ENCODE measurements at places on chromosomes 11 and 22.

GRCh38 chr11:47033439-47033838 lies 96.9 kb downstream of the CSTPP1 start:
- DNase-seq, result no peak

GRCh38 chr11:126925321-126926093 lies 75.1 kb downstream of the KIRREL3 start:
- no peak for DNase-seq

DNA sequence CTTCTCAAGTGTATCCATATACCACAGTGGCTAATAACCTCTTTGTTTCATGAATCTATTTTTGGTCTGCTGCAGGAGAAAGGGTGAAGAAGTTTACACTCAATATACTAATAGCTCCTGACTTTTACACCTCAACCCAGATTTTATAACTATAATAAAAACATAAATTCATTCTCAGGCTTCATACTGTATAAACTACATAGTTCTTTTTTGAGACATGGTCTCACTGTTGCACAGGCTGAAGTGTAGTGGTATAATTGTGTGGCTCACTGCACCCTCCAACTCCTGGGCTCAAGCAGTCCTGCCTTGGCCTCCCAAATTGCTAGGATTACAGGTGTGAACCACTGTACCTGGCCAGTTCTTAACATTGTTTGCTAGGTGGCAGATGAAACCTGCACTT lies 17.8 kb upstream of the CCDC179 start:
- no peak for DNase-seq

DNA sequence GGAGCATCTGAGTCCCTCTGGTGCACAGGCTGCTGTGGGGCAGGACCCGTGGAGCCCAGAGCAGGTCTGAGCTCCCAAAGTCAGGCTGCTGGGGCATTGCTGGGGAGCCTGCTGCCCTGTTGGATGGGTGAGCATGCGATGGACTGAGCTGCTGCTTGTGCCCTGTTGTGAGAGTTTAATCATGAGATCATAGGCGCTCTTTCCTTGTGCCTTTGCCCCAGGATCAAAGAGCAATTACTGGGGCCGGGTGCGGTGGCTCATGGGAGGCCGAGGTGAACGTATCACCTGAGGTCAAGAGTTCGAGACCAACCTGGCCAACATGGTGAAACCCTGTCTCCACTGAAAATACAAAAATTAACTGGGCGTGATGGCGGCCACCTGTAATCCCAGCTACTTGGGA lies 37.5 kb downstream of the MUC6 start:
- DNase-seq, result no peak

- DNase-seq, result no peak
These were observed 39.2 kb upstream of the HMGXB4 start for GRCh38 chr22:35218079-35218478.

GRCh38 chr11:8055836-8056526 lies 25.0 kb upstream of the TUB start:
- DNase-seq, result no peak

GRCh38 chr11:59767225-59767611 lies 12.0 kb downstream of the STX3 start:
- DNase-seq, result no peak

GRCh38 chr11:19429108-19429760 lies 188.5 kb upstream of the E2F8 start:
- DNase-seq, result no peak

- DNase-seq, result no peak
These were observed 94.9 kb downstream of the MORC2 start for GRCh38 chr22:30873661-30874060.

DNA sequence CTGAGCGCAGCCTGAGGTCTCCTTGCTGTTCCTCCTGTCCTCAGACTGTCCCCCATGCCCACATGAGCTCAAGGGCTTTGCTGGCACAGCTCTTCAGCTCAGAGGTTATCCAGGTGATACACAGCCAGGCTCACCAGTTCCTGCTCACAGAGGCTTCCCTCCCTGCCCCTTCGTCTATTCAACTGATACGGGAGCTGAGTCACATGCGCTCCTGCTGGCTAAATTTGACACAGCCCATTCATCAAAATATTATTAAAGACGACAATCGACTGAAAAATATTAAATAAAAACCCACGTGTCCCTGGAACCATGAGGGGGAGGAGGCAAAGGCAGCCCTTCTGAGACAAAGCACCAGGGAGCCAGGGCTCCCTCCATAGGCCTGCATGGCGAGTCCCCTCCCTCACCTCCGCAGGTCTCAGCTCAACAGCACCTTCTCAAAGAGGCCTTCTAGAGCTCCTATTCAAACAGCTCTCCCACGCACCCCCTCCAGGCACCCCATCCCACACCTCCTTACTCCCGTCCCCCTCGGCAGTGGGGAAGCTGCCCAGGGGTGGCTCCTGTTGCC lies 40.5 kb downstream of the DUSP8 start:
- DNase-seq, result no peak

DNA sequence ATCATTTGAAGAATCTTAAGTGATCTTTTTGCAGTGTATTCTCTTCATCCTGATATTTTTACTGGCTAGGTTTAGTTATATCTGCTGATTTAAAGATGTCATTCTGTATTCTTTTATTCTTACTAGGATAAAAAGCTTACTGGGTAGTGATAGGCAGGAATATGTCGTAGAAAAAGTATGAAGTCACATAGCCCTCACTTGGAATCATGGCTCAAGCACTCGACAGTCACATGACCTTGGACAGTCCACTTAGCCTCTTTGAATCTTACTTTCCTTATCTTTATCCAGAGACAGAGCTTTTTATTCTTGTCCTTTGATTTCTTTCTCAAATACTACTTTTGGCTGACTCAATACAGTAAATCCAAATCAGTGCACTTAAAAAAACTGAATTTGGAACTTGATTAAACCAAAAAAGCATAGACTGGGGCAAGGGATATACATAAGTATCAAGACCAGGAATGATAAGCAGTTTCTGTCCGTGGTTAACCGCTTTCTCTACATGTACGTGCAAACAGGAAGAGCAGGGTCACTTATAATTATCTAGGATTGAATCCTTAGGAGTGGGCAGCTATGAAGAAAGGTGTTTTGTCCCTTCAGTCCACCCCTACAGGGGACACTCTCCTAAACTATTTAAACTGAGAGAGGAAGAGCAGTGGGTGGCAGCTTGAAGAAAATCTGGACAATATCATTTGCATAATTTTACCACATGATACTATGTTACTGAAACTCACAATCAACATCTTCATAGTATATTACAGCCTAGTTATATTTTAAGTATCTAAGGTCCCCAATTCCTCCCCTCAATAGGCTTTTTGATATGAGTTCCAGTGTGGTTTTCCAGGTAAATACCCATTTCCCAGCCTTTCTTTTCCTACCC lies 8.0 kb downstream of the MMP7 start:
- DNase-seq, result no peak

DNA sequence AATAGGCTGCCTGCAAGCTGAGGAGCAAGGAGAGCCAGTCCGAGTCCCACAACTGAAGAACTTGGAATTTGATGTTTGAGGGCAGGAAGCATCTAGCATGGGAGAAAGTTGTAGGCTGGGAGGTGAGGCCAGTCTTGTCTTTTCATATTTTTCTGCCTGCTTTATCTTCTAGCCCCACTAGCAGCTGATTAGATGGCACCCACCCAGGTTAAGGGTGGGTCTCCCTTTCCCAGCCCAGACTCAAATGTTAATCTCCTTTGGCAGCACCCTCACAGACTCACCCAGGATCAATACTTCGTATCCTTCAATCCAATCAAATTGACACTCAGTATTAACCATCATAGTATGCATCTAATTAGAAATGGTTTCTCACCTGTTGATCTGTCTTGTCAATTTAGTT lies 5.0 kb upstream of the COX8A start:
- no peak for DNase-seq

DNA sequence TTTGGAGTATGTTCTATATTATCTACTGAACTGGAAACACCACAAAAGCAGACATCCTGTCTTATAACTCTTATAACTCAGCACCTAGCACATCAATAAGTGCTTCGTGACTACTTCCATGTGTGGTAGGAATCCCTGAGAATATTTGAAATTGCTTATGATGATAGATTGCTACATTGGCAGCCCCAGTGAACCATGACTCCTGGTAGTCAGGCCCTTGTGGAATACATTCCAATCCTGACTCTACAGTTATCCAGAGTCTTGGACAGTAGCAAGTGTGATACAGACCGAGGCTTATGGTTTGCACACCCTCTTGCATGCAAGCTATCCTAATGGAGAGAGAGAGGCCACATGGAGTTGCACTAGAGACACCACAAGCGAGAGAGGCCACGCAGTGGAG lies 59.5 kb upstream of the PHF21A start:
- DNase-seq, result no peak

GRCh38 chr11:34308913-34309585 lies 48.8 kb downstream of the ABTB2 start:
- DNase-seq, result no peak

DNA sequence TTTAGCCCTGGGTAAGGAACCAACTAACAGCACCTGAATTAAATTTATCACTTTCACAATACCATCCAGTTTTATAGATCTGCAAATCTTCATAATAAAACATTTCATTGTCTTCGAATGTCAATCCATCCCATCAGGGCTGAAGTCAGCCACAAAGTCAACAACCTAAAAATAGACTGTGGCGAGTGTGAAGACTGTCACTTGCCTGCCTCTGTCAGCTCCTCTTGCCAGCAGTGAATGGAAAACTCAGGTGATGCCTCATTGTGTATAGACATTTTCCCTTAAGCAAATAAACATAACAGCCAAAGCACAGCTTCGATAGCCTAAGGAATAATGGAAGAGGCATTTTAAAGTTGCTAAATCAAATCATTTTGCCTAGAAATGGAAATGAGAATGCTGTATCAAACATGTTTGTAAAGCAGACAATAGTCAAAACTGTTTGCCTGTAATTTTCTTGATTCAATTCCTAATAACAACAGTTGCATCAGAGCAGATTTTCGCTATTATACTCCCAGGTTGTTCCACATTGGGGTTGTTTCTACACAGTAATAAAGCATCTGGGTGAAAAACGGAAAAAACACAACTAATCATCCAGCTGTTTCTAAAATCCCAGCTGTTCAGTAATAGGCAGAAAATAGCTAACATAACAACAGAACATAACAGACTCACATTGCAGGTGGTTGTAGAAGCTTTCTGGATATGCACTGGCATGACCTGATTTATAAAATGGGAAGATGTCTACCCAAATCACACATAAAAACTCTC lies 15.7 kb downstream of the KCNA4 start:
- no peak for DNase-seq

- DNase-seq, result no peak
These were observed 44.7 kb downstream of the AP2A2 start for GRCh38 chr11:970319-970871.

DNA sequence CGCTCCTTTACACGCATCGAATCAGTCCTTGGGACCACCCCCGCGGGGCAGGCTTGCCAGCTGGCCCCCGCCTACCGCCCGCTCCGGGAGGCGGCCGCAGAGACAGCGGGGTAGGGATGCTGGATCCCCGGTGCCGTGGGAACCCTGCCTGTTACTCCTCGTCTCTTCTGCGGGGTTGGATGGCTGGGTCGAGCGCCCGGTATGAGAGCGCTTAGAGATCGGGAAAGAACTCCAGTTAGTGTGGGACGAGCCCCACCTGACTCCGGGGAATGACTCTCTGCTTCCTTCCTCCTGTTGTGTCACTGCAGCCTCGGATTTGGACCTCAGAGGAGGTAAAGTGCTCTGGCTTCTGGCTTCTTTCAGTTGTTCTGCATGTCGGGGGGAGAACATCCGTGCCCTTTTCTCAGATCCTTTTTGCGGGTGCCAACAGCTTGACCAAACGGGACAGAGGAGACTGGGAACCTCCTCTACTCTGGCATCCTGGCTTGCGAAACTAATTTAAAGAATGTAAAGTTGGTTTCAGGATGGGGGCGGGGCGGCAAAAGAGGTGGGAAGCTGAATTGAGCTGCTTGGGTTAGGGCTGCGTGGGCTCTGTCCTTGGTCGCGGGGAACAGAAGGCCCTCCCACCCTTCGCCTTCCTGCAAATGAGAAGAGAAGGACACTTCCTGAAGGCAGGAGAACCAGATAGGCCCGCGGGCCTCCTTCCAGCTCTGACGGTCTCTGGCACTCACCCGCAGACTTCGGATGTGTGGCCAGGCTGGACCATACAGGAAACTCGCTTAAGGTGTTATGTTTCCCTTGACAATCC lies 938 bp downstream of the LAYN start:
- no peak for DNase-seq

DNA sequence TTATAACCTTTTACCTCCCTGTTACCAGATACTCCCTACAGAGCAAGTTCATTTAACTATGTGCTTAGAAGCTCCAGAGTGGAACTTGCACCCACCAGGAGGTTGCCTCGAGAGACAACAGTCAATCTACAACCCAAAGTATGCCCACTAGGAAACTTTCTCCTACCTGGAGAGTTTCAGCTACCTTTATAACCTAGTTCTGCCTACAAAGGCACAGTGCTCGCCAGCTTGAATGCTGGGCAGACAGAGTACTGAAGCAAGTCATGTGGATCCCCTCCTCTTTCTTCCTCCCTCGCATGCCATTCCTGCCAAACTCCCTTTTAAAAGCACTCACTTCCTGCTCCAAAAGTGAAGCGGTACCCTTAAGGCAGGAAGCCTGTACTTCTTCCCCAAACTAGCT lies 258.9 kb downstream of the SWAP70 start:
- no peak for DNase-seq

- no peak for DNase-seq
These were observed 2.1 kb downstream of the SIGIRR start for GRCh38 chr11:412641-413119.

GRCh38 chr22:37381489-37381888 lies 45.8 kb downstream of the ELFN2 start:
- no peak for DNase-seq

DNA sequence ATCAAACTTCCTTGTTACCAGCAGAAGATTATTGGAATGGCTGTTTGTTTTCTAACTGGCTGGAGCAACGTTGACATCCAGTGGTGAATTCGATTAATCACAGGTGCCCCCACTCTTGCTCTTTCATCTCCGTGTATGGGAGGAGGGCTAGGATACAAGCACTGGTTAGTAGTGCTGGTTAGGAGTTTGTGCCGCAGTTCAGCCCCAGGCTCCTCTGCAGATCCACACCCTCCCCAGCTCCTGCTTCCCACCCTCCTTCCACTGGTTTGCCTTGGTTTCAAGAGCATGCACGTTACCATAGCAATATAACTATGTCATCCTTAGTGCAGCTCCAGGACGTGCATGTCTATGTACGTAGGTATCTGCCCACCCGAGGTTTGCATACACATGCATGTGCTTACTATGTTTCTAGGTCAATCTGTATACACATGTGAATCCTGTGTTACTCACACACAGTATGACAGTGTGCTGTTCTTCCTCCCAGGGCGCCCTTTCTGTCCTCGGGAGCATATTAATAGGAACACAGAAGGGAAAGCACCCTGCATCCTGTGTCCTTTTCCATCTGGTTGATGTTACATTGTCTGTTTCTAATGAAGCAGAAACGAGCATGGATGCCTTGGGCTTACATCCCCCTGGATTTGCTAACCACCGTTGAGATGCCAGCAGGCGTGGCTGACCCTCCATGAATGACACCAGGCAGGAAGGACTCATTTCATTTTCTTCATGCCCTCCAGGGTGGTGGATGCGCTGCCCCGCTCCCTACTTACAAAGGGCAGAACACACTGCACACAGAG lies 539.3 kb downstream of the OPCML start:
- DNase-seq, result no peak

- no peak for DNase-seq
These were observed 781 bp upstream of the TEF start for GRCh38 chr22:41380993-41381328.

Data from stimulated activated CD4-positive, alpha-beta T cell treated with anti-CD3 and anti-CD28 coated beads, Interleukin-1b, Interleukin-23, amount 100 ng/mL, for 24 hours (primary cell).